T-helper 2 cell (primary cell): ENCODE measurements at places on chromosomes 4 and X.

DNA sequence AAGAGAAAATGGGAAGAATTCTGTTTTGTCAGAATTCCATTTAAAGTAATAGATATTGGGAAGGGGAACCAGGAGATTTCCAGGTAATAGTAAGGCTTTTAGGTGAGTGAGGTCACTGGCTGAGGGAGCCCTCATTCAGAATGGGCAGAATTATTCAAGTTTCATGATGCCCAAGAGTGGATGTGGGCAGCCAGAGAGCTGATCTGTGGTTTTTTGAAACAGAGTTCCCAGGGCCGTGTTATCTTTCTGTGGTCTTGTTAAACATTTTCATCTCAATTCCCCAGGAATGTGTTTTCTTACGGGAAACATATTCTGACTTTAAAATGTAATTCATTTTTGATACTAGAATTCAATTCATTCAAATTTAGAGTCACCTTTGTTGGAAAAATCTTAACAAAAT lies 182.0 kb upstream of the AADAT start:
- no peak for DNase-seq

- DNase-seq: no peak
Measured at GRCh38 chr4:184583738-184584502, 65.3 kb downstream of the CASP3 start.

GRCh38 chr4:112848911-112849310 lies 200.5 kb upstream of the ANK2 start:
- no peak for DNase-seq

GRCh38 chr4:185092535-185093197 lies 50.4 kb upstream of the SLC25A4 start:
- DNase-seq: no peak

GRCh38 chr4:123488916-123489315 lies 92.3 kb downstream of the SPRY1 start:
- DNase-seq: peak; percentile 5

DNA sequence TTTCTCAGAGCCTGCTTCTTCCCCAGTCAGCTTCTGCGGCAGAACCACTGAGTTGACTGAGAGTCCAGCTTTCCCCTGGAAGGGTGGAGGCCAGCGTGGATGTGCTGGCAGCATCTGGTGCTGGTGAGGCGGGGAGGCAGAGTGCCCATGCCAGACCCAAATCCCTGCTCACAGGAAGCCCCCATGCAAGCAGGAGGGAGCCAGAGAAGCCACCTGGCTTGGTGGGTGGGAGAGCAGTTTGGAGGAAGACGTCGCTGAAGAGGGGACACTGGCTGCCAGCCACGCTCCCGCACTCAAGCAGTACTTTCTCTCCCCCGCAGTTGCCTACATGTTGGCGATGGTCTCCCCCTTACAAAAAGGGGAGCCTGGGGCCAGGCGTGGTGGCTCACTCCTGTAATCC lies 6.0 kb downstream of the PDZD4 start:
- DNase-seq: no peak

DNA sequence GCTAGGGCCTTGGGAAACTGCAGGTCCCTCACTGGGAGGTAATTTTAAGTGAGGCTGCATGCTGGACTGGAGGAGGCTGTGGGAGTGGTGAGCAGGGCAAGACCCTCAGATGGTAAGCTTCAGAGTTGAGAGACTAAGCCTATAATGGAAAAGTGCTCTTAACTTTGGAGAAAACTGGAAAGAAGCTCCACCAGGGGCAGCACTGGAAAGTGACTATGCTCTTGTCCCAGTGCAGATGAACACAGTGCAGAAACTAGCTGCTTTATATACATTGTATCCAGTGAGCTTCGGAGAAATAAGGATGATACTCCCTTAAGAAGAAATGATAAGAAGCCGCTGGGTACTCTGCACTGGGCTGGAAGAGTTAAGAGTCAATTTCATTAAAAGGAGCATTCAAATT lies 3.2 kb upstream of the MAGEB2 start:
- no peak for DNase-seq

- DNase-seq: no peak
Measured at GRCh38 chr4:87865960-87866598, 33.3 kb downstream of the MEPE start.

GRCh38 chr4:147535124-147535523 lies 54.2 kb downstream of the EDNRA start:
- no peak for DNase-seq

DNA sequence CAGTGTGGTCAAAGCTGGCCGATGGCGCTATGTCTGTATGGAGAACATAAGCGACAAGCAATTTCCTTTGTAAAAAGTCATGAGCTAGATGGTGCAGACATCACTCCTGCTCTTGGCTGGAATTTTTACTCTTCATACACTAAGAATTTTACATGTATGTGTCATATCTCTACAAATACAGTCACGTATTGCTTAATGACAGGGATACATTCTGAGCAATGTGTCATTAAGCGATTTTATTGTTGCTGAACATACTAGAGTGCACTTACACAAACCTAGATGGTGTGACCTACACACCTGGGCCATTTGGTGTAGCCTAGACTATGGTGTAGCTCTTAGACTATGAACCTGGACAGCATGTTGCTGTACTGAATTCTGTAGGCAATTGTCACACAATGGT lies 185.4 kb downstream of the SOWAHB start:
- DNase-seq: no peak

- DNase-seq: no peak
Measured at GRCh38 chr4:47690611-47691010, 147.3 kb downstream of the CORIN start.

- DNase-seq: no peak
Measured at GRCh38 chr4:84498203-84498934, 723 bp downstream of the NKX6-1 start.

GRCh38 chr4:31185014-31185585 lies 464.9 kb downstream of the PCDH7 start:
- DNase-seq: no peak

- no peak for DNase-seq
Measured at GRCh38 chrX:73289039-73289438, 74.4 kb upstream of the NAP1L2 start.

DNA sequence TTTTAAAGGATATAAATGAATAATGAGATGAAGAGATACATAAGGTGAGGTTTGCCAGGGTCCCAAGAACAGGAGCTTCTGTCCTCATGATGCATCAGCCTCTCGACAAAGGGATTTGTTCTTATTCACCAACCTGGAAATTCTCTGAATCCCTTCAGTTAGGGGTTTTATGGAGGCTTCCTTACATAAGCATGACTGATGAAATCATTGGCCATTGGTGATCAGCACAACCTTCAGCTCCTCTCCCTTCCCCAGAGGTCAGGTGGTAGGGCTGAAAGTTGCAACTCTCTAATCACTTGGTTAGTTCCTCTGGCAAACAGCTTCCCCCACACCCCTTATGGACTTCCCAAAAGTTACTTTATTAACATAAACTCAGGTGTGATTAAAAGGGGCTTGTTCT lies 222.0 kb downstream of the SPRY1 start:
- DNase-seq: no peak

- DNase-seq: no peak
Measured at GRCh38 chrX:38806875-38807621, 5.8 kb downstream of the MID1IP1 start.

- no peak for DNase-seq
Measured at GRCh38 chr4:184375027-184375426, 99.3 kb downstream of the IRF2 start.

GRCh38 chr4:27928761-27929540 lies 1068.3 kb downstream of the STIM2 start:
- DNase-seq: no peak

DNA sequence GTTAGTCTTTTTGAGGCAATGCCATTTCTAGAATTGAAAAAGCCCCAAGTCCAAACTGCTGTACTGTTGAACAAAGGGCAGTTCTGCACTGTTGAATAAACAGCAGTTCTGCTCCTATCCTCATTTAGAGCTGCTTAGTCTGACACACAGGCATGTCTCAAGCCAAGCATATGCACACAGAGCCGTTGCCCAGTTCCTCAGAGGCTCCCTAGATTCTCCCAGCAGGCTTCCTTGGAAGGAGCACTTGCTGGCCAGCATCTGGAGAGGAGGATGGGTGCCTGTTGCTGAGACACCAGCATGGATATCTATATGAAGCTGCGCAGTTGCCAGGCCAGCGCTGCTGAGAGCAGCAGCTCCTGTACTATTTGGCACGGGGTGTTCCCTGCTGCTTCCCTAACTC lies 138.3 kb upstream of the USP38 start:
- DNase-seq: no peak

GRCh38 chr4:4712800-4713528 lies 146.5 kb upstream of the MSX1 start:
- no peak for DNase-seq

GRCh38 chrX:140712413-140713173 lies 3.0 kb downstream of the LINC00632 start:
- DNase-seq: no peak

- no peak for DNase-seq
Measured at GRCh38 chr4:82099928-82100579, 273.7 kb downstream of the HNRNPD start.

GRCh38 chr4:24877868-24878635 lies 34.8 kb downstream of the CCDC149 start:
- no peak for DNase-seq

- peak; percentile 8 for DNase-seq
Measured at GRCh38 chr4:169410839-169411770, 140.3 kb upstream of the SH3RF1 start.

DNA sequence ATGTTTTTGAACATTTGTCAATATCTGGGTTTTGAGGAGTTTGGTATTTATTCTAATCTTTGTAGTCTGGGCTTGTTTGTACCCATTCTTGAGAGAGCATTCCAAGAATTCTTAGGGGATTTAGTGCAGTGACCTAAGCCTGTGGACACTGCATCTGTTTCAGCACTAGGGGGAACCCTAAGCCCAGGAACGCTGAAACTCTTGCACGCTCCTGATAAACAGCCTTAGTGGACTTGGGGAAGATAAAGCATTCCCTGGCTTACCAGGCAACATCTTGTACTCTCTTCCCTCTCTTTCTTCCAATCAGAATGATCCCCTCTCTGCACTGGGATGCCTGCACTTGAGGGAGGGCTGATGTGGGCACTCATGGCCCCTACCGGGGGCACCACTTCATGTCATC lies 654.9 kb upstream of the HTR2C start:
- no peak for DNase-seq

- no peak for DNase-seq
Measured at GRCh38 chr4:174394915-174395314, 111.2 kb downstream of the CEP44 start.

DNA sequence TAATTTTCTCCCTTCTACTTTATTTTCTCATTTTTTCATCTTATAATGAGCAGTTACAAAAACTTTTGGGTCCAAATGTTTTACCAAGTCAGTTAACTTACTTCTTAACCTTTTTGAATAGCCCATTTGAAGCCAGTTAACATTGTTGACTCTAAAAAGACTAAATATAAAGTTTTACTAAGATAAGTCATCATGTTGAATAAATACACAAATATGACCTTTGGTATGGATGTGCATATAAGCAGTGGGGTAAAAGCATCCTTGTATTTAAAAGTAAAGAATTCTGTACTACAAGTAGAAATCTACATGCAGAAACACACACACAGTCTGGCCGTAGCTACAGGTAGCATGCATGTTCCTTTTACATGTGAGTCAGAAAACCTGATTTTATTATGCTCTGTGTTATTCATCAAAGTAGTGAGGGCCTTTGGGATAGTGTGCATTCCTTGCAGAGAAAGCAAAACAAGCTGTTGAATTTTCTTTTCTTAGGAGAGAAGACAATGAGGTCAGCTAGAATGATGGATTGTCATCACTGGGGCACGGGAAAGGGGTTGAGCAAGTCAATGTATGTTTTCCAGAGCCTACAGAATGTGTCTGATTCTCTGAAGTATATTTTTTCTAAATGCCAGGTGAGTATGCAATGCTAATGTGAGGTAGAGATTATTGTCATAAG lies 533.2 kb upstream of the AGA start:
- no peak for DNase-seq

DNA sequence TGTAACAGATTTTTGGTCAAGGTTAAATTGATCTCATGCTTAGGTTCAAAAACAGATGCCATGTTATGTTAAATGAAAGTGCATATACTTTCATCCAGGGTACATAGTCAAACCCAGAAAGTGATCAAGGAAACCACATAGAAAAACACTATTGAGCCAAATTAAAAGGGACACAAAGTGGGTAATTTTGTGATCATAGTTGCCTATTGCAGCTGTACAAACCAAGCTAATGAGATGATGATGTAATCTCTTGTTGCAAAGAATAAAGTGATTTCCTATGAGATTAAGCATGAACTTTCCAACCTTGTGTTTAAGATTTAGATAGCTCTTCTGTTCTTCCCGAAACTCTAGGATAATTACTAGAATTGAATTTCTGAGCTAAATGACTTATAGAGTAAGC lies 20.2 kb upstream of the LIMCH1 start:
- DNase-seq: no peak

DNA sequence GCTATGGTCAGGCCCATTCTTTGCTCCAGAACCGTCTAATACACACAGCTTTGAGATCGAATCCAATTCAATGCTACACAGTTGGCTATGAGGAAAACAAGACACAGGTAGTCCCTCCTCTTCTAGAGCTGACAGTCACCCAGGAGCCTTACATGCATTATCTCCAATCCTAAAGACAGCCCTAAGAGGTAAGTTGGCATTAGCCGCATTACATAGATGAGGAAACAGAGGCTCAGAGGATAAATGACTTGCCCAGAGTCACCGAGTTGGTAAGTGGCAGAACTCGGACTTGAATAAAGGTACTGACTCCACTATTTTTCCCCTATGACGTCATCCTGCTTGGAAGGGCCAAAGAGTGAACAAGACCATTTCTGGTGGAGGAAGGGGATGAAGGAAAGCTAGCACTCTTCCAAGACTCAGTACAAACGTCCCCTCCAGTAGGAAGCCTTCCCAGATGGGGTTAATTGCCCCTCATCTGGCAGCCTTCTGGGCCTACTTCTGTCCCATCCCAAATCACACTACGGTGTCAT lies 8.5 kb downstream of the IQSEC2 start:
- no peak for DNase-seq

GRCh38 chr4:187380181-187380581 lies 615.4 kb upstream of the ZFP42 start:
- DNase-seq: no peak

DNA sequence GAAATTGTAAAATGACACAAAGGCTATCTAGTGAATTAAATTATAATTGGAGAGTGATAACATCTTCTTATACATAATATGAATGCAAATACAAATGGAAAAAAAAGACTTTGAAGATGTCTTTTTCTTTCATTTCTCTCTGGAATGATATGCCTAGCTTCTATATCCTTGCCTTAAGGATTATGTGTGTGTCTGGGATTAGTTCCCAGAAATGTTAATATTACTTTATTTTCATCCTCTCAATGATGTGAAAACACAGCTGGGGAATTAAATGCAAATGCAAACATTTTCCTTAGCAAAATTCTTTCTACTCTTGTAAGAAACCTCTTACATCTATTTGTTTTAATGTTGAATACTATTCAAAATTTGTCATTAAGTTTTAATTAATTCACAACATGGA lies 441.9 kb downstream of the FSTL5 start:
- no peak for DNase-seq

DNA sequence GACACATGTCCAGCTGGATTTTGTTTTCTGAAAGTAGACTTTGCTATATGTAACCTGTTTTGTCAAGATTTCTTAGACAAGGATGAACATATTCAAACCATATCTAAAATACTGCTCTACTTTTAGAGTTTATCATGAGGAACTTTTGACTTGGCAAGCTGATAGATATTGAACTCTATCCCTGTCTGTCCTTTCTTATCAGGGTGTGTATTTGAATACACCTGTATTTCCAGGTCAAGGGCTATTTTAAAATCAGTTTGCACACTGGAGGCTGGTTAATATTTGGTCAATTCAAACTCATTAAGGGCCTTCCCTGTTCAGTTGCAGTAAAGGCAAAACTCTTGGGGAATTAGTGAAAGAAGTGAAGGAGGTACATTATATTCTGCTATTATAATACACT lies 2.3 kb downstream of the CDS1 start:
- DNase-seq: no peak

- no peak for DNase-seq
Measured at GRCh38 chr4:8002525-8003309, 63.1 kb upstream of the AFAP1 start.
